ENCODE measurements at places on chromosomes 7 and 10.

DNA sequence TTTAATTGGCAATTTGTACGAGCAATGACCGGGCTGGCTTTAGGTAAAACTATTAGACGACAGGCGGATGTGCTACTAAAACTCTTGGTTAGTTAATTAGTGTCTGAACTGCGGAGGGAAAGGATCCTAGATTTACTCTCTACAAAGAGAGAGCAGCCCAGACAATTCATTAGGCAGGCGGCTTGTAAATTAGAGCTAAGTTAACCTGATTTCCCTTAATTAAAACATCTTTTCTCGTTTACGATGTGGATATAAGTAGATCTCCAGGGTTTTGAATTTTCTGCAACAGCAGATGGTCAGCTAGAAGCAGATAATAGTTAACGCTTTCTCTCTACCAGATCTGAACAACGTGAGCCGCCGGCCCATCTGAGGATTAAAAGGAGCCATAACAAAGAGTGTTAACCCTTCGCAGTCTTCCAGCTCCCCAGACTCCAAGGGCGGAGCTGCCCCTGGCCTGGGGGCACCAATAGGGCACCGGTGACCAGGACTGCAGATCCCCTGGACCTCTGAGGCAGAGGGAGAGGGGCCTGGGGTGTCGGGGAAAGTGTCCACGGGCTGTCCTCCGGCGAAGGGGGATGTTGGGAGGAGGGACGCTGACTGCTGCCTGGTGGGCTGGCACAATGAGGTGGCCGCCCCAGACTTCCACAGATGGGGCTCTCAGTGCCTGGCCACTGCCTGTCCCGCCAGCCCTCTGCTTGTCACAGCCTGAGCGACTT, 6.3 kb upstream of the UNCX start:
- DNase-seq: no peak

DNA sequence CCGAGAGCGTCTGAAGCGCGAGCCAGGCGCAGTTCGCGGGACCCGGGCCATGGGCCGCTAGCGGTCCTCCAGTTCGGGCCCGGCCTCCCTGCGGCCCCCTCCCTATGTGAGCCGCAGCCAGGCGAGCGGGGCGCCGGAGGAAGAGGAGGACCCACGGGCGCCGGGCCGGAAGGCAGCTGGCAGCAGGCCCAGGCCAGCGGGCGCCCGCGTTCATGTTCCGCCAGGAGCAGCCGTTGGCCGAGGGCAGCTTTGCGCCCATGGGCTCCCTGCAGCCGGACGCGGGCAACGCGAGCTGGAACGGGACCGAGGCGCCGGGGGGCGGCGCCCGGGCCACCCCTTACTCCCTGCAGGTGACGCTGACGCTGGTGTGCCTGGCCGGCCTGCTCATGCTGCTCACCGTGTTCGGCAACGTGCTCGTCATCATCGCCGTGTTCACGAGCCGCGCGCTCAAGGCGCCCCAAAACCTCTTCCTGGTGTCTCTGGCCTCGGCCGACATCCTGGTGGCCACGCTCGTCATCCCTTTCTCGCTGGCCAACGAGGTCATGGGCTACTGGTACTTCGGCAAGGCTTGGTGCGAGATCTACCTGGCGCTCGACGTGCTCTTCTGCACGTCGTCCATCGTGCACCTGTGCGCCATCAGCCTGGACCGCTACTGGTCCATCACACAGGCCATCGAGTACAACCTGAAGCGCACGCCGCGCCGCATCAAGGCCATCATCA, 1.1 kb downstream of the ADRA2A start:
- peak; percentile 52 for DNase-seq

DNA sequence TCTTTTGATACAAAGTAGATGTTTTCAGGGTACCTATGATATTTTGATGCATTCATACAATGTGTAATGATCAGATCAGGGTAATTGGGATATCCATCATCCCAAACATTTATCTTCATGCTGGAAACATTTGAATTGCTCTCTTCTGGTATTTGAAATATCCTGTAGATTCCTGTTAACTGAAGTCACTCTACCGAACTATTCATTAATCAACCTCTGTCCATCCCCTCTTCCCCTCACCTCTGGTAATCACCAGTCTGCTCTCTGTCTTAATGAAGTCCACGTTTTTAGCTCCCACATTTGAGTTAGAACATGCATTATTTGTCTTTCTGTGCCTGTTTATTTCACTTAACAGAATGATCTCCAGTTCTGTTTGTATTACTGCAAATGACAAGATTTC, 11.3 kb downstream of the MTG1 start:
- no peak for DNase-seq

DNA sequence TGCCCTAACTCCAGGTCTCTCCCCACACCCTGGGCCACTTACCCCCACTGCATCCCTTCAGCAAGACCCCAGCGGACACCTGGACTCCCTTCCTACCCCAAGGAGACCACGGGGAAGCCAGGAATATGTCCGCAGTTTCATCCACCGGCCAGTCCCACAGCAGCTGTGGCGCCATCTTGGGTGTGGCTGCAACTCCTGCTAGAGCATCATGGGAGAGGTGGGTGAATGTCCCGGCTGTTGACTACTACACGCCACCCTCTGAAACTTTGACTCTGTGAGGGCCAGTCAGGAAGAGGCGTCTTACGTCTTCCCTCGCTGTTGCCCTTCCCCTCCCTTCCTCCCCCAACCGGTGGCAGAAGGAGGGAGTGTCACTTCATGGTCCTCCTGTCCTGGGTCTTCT, 238.3 kb upstream of the RNF32 start:
- DNase-seq: no peak

GRCh38 chr7:5667391-5667790, 114.1 kb downstream of the RNF216 start:
- no peak for DNase-seq

- DNase-seq: no peak
Measured at GRCh38 chr7:123751821-123752220, 3.0 kb upstream of the WASL start.

- peak; percentile 55 for DNase-seq
Measured at GRCh38 chr10:86400705-86401587, 34.4 kb upstream of the GRID1 start.

- DNase-seq: no peak
Measured at GRCh38 chr7:148750442-148751355, 52.0 kb downstream of the CUL1 start.

GRCh38 chr10:88125766-88126165, 262.3 kb downstream of the PTEN start:
- no peak for DNase-seq

DNA sequence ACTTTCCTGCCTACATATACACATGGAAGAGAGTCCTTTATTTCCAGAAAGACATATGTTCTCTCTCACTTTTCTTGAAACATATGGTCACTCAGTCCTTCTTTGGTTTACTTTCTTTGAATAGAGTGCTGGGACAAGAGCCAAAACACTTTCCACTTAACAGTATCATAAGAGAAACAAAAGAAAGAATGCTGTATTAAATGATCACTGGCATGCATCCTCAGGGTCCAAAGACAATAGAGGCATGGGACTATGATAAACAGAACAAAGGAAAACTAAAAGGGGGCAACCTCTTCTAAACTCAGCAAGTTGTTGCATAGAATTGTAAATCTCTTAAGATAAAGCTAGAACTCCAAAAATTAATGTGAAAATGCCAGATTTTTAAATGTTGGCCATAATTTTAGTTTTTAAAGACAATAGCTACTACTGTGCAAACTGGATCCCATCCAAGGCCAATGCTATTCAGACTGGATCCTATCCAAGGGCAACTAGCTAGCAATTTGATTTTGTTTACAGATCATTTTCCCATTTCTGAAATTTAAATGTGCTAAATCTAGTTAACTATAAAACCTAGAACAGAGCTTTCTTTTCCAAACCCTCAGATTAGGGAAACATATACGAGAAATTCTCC, 687.5 kb downstream of the SORCS3 start:
- no peak for DNase-seq

DNA sequence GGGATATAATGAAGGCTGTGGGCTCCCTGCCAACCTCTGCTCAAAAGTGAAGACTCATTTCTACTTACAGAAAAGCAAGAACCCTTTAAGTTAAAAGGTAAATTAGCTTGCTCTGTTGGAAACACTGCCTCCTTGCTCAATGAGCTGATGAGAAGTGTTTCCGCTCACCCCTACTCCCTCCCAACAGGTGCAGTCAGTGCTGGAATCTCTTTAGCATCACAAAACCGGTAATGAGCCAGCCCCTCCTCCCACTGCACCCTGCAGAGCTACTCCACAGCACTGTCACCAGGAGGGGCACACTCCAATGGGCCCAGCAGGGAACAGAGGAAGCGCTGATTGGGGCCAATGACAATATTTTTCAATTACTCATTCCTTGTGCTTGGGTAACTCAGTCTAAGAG, 262.5 kb downstream of the TCERG1L start:
- no peak for DNase-seq

DNA sequence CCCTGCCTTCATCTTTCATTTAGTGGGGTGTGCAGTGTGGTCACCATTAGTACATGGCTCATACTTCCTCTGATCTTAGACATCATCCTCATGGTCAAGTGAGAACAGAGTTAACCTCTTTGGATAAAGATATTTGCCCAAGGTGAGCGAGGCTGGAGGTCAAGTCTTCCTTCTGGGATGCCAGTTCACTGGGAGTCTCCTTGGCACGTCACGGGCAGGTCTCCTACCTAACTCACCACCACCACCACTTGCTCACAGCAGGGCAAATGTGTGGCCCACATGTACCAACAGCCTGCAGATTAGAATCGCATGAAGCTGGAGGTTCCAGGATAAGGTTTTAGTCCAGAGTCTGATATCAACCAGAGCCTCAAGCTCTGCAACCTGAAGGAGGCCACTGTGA, 164.6 kb downstream of the USP6NL start:
- DNase-seq: no peak

DNA sequence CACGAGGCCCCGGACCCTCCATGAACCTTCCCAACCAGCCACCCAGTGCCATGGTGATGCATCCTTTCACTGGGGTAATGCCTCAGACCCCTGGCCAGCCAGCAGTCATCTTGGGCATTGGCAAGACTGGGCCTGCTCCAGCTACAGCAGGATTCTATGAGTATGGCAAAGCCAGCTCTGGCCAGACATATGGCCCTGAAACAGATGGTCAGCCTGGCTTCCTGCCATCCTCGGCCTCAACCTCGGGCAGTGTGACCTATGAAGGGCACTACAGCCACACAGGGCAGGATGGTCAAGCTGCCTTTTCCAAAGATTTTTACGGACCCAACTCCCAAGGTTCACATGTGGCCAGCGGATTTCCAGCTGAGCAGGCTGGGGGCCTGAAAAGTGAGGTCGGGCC, 90.6 kb upstream of the PDCD4 start:
- no peak for DNase-seq

DNA sequence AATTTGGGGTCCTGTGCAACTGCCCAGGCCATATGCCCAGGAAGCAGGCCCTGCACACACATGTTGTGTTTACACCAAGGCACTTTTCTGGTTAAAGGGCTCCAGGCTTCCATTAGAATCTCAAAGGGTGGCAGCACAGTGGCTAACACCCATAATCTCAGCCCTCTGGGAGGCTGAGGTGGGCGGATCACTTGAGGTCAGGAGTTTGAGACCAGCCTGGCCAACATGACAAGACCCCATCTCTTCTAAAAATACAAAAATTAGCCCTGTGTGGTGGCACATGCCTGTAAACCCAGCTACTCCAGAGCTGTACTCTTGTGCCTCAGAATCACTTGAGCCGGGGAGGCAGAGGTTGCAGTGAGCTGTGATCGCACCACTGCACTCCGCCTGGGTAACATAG, 53.6 kb downstream of the SPOCK2 start:
- DNase-seq: no peak

- DNase-seq: no peak
Measured at GRCh38 chr10:18753312-18753895, 94.2 kb downstream of the ARL5B start.

DNA sequence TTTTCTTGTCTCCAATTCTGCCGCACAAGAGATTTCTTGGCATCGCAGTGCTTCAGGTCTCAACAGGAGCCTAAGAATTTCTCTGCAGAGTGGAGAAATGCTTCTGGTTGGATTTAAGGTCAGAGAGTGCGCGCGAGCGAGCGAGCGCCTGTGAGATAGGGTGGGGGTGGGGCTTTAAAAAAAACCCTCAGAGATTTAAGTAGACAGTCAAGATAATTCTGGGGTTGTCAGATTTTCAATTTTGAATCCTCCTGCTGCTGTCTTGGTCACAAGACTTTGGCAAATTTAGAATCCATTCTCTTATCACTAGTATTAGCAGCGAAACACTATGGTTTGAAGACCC, 49.7 kb downstream of the CPEB3 start:
- DNase-seq: no peak

DNA sequence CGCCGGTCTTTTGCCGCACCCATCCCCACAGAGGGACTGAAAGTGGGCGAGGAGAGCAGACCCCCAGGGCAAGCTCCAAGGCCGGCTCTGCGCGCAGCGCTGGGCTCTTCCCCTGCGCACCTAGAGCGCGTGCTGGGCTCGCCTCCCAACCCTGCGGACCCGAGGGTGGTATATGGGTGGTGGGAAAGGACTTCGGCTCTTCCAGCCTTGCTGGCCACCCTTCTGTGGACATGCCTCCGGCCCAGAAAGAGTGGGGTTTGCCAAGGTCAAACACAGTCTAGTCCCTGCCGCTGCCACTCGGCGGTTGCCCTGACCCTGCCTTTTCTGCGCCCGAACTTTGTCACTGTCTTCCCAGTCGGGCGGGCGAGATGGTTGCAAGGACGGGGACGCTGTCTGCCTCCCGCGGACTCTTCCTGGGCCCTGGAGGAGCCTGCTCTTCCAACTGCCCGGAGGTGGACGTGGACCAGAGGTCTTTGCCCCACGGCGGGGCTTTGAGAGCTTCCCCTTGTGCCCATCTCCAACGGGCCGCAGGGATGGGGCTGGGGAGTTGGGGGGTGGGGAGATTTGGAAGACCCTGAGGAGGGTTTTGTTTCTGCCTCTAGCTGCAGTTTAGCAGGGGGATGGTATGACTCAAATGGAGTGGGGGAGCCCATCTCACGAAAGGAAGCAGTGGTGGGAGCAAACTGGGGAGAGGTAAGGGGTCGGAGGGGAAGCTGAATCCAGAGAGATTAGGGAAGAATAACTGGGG, 1.5 kb downstream of the ADCY1 start:
- no peak for DNase-seq

GRCh38 chr10:28581916-28582315, 49.0 kb downstream of the WAC start:
- DNase-seq: no peak

GRCh38 chr10:129728905-129729795, 234.9 kb downstream of the EBF3 start:
- no peak for DNase-seq

DNA sequence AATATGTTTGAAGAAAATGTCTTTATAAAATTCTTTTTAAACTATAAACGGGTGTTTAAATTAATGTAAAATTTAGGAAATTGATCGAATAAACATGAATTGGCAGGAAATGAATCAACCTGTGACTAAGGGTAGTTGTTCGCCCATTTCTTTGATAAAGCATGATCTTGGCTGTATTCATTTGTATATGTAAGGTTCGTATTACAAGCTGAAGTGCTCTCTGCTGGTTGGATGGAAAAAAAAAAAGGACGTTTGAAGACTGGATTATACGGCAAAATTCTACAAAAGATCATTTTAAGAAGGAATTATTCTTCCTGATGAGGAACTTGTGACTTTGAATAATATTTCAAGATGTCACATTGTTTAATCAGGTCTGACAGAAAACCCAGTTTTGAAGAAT, 185.4 kb upstream of the ANK3 start:
- DNase-seq: no peak

- no peak for DNase-seq
Measured at GRCh38 chr10:2633630-2634029, 433.7 kb upstream of the PFKP start.

- no peak for DNase-seq
Measured at GRCh38 chr10:35300063-35300699, 36.1 kb upstream of the CCNY start.

- DNase-seq: no peak
Measured at GRCh38 chr10:114956466-114956865, 18.5 kb downstream of the TRUB1 start.
